ENCODE measurements at places on chromosomes 12 and 14. TPM values are rescaled to one million over a fixed set of nuclear protein-coding genes. Genes with fewer than 3 reads are reported as not detected.

- no peak overlapping the region for H3K4me3 ChIP-seq
- H3K27me3 ChIP-seq: no peaks in the 10 kb centered on the region
- no peaks in the 10 kb centered on the region for H3K36me3 ChIP-seq
- H3K27ac ChIP-seq: no peak overlapping the region
These were observed 19.7 kb upstream of the ITPK1 start for GRCh38 chr14:93135399-93135798.

DNA sequence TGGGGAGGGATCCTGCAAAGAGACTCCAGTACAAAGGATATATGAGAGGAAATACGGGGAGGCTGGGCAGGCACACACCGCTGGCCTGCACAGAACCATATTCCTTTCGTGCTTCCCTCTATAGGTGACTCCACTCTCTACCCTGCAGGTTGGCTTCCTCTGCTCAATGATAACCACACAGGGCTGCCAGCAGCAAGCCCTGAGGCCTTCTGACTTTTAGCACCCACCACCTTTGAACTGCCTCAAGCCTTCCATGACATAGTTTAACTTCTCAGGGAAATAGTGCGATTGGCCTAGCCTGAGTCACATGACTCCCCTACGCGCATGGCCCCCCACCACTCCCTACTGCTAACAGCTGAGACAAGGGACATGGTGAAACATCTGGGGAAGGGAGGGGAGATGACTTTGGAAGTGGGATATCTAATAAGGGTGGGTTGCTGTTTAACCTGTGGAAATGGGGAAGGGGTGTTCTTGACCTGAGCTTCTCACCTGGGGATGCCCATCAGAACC lies 3.0 kb upstream of the FOXN3 start:
- no peaks in the 10 kb centered on the region for H3K36me3 ChIP-seq
- H3K4me1 ChIP-seq: peaks cover 45% of the 10 kb centered on the region
- DNase-seq: no peak
- H3K27me3 ChIP-seq: no peaks in the 10 kb centered on the region

- peaks cover 7% of the 10 kb centered on the region for H3K36me3 ChIP-seq
- H3K27ac ChIP-seq: no peak overlapping the region
- no peaks in the 10 kb centered on the region for H3K4me1 ChIP-seq
- H3K4me3 ChIP-seq: no peak overlapping the region
These were observed 32.9 kb downstream of the NIN start for GRCh38 chr14:50798048-50798421.

DNA sequence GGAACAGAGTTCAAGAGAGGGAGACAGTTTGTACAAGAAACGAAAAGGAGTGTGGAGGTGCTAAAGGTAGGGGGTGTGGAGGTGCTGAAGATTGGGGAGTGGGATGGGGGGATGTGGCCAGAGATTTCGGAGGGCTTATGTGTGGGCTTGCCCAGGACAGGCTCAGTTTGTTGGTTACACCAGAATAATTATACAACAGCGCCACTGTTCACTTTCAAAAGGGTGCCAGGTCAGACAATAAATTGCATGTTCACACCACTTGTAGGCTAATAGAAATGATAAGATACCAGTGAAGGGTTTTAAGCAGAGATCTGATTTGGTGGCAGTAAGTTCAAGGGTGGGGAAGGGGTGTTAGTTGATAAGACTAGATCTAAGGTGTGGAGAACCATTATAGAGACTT lies 75.3 kb downstream of the PRKCH start:
- DNase-seq: no peak
- no peaks in the 10 kb centered on the region for H3K27me3 ChIP-seq
- peaks cover 3% of the 10 kb centered on the region for H3K4me1 ChIP-seq

DNA sequence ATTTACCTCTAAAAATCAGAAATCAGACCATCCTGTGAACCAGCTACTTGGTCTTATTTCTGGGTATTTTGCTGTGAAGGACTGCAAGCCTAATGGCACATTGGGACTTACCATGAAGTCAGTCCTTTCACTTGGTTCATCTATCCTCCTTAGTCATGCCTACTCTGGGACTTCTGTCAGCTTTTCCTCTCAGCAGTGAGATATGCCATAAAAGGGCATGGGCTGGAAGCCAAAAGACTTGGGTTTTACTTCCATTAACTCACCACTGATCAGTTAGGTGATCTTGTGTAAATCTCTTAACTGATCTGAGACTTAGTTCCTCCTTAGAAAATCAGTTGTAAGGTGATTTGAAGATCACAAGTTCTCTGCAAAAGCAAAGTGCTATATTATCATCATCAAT lies 116.5 kb downstream of the PAH start:
- DNase-seq: no peak
- no peaks in the 10 kb centered on the region for H3K36me3 ChIP-seq
- no peak overlapping the region for H3K27ac ChIP-seq
- no peak overlapping the region for H3K4me3 ChIP-seq
- no peaks in the 10 kb centered on the region for H3K27me3 ChIP-seq
- H3K4me1 ChIP-seq: no peaks in the 10 kb centered on the region

Gene MYRFL
- total RNA-seq: not detected

Gene SERPINA12
- not detected for total RNA-seq

Gene CIT
- total RNA-seq: 18.0 TPM
